CD4-positive, alpha-beta T cell treated with Interleukin-12 subunit alpha and Interleukin-12 subunit beta, for 1 hour (primary cell): ENCODE measurements at places on chromosomes 13 and 19.

DNA sequence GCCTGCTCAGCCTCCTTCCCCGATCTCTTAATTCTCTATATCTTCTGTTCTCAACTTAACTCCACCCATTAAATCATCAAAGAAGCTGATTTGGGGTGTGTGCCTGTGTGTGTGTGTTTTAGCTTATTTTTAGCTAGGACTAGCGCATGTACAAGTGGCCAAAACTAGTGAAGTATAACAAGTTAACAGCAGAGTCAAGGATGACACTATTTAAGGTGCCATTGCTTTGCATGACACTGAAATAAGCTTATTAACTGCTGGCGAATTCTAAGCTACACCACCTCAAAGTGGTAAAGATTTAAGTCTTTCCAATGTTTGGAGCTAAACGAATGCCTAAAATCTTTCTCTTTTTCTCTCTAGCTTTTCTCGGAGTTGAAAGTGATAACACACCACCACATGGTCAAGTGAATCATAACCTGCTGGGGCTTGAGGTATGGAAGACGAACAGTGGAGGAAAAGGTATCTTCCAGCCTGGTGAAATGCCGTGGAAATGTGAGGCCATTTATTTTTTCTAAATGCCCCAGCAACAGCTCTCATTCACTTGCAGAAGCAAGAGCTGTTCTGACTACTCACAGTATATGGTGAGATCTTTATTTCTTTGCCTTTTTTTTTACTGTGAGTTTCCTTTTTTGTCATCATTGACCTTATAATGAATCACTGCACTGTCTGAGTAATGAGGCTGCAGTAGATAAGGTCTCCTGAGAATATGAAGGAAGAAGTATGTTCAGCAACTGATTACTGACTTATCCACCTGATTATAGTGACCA lies 570.3 kb downstream of the PCDH9 start:
- DNase-seq: no peak

GRCh38 chr19:17266589-17266974 lies 661 bp upstream of the BABAM1 start:
- no peak for DNase-seq

DNA sequence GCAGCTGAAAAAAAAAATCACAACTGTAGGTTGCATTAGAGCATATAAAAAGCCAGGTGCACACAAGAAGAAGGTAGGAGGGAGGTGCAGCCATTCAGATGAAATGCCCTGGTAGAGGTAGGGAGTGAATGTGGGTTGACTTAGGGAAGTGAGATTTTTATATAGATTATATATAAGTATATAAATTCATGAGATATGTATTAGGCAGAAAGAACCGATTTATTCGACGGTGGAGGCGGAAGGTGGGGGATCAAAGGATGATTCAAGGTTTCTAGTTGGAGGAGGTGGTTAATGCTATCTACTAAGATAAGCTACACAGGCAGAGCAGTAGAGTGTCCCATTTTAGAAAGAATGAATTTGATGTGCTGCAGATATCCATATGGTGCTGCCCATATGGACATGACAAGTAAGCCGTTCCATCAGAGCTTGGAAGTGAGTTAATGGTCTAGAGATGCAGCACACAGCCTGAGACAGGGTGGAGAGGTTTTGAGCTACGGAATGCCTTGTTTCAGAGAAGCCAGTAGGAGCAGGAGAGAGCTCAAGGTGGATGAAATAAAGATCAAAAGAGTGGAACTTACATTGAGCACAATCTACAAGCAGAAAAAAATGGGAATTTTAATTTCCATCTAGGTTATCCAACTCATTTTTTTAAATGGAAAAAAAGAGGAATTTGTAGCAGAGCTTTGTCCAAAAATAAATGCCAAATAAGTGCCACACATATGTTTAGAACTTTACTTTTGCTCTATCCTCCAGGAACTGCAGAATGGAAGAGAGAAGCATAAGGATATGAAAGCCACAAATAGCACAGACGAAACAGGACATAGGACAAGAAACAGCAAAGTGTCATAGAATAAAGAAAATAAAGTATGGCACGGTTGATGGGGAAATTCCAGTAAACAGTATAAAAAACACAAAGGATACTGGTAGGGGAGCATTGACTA lies 177.3 kb downstream of the PCDH9 start:
- no peak for DNase-seq

- no peak for DNase-seq
Observed at GRCh38 chr19:35208121-35208520, 20.4 kb downstream of the FAM187B start.

- peak; percentile 77 for DNase-seq
Observed at GRCh38 chr19:2051773-2052704, 995 bp upstream of the MKNK2 start.

DNA sequence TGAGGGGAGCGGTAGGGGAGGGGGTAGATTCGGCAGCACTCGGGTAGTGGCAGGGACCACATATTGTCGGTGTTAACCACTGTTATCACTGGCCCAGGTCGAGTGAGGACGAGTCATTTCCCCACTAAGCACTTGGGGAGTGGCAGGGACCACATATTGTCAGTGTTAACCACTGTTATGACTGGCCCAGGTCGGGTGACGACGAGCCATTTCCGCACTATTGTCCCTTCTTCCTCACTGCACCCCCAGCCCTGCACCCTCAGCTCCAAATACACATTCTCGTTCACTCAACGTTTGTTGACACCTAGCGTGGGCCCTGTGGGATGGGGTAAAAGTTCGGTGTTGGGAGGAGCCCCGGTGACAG lies 467 bp upstream of the CLN5 start:
- DNase-seq: peak; percentile 87

DNA sequence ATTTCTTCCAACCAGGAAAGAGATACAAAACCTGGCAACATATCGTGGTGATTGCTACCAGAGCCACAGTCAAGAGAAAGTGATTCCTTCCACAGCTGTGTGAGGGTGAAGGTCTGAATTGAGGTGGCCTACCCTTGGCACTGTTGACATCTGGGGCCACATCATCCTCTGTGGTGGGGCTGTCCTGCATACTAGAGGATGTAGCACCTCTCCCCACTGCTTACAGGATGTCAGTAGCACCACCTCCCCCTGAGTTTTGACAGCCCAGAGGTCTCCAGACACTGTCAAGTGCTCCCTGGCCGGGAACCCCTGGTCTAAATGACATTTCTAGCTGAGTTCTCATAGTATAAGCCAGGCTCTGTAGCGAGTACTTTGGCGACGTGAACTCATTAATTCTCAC lies 15.5 kb downstream of the PTGER1 start:
- DNase-seq: peak; percentile 60

GRCh38 chr13:41017159-41017558 lies 2.0 kb downstream of the ELF1 start:
- DNase-seq: peak; percentile 55

DNA sequence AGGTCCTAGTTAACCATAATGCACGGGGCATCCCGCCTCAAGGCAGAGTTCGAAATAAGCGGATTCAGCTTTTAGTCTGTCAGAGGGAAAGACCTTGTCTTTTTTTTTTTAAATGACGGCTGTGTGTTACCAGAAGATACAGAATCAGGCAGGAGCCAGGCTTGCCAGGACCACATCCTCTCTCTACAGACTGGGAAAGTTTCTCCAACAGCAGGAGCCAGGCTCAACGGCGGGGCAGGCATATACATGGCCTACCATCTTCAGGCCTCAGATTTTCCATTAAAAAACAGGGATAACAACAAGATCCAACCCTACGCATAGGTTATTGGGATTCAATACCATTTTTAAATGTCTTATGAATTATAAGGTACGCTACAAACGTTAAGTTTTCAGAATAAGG lies 17.8 kb downstream of the IRS2 start:
- no peak for DNase-seq

DNA sequence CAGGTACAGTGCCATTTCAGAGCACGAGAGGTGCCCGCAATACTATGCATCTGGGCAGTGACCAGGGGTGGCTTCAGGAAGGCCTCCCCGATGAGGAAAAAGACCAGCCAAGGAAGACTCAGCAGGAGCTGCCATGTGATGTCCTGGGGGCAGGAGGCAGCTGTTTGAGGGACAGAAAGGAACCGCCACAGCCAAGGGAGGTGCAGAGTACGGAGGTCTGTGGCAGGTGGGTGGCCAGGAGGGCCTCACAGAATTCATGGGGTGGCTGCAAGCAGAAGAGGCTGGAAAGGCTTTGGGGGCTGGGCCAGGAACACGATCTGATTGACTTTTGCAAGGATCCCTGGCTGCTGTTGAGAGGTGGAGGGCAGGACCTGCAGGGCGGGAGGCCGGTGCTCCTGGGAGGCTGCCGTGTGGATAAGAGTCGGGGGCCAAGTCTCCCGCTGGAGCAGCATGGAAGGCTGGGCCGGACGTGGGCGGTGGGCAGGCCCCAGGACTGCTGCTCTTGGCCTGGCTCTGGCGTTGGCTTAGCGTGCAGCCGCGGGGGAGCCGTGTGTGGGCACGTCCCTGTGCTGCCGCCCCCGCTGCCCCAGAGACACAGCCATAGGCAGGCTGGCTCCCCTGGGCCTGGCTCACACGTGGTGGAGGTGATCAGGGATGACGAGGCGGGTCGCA lies 29.1 kb downstream of the CEBPA start:
- no peak for DNase-seq

DNA sequence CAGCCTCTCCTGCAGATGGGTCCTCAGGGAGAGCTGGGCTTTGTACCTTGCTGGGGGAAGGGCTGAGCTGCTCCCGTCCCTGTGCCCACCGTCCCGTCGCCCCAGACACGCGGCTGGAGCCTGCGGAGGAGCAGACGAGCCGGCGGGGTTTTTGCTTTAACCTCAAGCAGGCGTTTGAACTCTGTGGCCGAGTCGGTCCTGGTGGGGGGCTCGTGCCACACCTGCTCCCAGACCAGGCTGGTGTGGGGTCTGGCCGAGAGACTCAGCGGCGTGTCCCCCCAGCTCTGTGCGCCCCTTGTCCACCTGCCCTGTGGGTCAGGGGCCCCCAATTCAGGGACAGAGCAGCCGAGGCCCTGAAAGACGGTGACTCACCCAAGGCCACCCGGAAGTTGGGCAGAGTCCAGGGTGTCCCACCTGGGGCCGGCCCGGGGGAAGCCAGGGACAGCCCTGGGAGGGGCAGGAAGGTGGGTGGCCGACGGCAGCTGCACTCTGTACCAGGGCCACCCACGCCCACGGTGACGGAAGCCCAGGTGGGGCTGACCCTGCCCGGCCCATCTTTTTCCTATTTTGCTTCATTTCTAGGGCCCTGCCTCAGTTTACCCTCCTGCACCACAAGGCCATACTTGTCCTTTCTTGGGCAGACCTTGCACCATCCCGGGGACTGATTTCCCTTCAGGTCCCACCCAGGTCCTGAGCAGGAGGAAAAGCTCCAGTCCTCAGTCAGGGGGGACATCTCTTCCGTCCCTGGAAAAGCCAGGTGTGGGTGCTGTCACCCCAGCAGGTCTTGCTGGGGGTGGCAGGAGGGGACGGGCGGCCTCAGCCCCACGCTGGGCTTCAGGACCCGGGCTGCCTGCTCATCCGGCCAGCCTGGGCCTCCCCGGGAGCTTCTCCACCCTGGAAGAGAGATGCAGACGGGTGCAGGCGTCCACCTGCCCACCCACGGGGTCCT lies 5.3 kb downstream of the EFNA2 start:
- DNase-seq: no peak

- DNase-seq: no peak
Observed at GRCh38 chr13:24006520-24007248, 109.4 kb upstream of the C1QTNF9B start.

DNA sequence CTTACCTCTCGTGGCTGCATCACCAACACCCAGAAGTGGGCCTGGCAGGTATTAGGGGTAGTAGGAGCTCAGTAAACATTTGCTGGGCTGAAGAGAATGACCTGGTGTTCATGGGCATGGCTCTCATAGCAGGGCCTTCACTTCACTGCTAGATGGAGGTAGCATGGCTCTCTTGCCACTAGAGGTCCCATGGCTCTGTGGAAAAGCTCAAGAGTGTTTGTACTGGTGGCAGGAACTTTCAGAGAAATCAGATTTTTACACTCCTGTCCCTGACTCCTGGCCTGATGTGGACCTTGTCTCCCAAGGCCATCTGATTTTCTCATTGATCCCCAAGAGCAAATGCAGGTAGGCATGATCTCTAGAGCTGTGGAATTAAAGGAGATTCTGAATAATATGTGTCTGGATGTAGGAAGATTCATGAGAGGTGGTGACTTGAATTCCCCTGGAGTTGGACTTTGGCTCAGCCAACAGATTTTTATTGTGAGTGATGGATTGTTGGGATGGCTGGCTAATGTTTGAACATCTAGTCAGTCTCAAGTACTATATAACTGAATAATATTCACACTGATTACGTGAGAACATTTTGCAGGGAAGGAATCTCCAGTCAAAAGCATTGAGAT lies 5.7 kb downstream of the ZNF574 start:
- peak; percentile 33 for DNase-seq

GRCh38 chr13:23461544-23461943 lies 28.0 kb upstream of the SACS start:
- no peak for DNase-seq

- DNase-seq: no peak
Observed at GRCh38 chr13:24308068-24308445, 1.3 kb upstream of the C1QTNF9 start.

DNA sequence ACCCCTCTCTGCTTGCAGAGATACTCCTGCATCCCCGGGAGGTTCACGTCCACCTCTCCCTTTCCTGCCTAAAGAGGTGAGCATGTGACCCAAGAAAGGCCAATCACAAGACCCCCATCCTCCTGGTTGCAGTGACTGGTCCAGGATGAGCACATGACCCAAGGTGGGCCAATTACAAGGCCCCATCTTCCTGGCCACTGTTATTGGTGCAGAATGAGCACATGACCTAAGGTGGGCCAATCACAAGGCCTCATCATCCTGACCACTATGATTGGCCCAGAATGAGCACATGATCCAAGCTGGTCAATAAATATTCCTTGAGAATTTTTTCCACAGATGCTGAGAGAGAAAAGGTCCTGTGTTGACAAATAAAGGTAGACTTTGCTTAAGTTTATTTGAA lies 350.7 kb downstream of the EFNB2 start:
- no peak for DNase-seq

DNA sequence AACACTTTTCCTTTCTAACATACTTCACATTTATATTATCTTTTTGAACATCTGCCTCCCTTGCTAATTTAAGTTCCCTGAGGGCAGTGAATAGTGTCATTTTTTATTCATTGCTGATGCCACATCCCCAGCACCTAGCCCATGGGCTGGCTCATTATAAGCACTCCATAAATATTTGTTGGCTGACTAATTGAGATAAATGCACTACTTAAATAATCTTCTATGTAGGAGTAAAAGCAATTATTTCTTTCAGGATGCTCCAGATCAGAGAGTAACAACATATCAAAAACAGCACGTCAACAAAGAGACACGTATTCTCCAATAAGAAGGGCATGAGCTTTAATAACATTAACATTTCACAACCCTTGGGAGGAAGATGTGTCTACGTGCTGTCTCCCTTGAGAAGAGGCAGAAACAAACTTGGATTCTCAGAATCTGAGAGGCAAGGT lies 228.2 kb downstream of the LHFPL6 start:
- no peak for DNase-seq

- no peak for DNase-seq
Observed at GRCh38 chr19:2208975-2209374, 27.2 kb downstream of the PLEKHJ1 start.

GRCh38 chr19:46919324-46919723 lies 58.5 kb downstream of the ARHGAP35 start:
- no peak for DNase-seq

- no peak for DNase-seq
Observed at GRCh38 chr13:109989155-109989554, 202.8 kb upstream of the IRS2 start.
